Stimulated activated CD8-positive, alpha-beta memory T cell treated with anti-CD3 and anti-CD28 coated beads, Interleukin-7, amount 100 ng/mL, for 48 hours (primary cell): ENCODE measurements at places on chromosomes 12 and 14.

DNA sequence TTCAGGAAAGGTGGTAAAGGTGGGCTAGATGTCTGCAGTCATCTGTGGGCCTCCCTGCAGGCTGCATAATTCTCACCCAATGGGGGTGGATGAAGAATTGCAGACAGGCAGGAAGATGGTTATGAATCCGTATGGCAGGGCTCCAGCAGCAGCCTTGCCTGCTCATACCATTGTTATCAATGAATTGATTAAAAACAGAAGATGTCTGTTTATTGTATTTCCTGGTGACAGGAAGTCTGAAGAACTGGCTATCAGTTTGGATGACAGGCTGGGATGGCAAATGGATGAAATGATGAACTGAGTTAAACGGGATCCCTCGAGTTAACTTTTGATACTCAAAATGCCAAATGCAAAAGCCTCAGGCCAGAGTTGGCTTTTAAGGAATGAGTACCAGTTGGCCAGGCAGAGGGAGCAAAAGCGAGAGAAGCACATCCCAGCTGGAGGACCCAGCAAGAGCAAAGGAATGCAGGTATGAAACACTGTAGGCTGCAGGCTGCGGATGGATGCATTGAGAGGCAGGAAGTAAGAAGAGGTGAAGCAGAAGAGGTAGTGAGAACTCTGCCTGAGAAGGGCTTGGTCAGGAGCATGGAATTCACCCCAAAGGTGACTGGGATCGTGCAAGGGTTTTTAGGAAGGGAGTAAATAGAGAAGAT is 550.0 kb upstream of the TBX3 start:
- DNase-seq, result no peak

DNA sequence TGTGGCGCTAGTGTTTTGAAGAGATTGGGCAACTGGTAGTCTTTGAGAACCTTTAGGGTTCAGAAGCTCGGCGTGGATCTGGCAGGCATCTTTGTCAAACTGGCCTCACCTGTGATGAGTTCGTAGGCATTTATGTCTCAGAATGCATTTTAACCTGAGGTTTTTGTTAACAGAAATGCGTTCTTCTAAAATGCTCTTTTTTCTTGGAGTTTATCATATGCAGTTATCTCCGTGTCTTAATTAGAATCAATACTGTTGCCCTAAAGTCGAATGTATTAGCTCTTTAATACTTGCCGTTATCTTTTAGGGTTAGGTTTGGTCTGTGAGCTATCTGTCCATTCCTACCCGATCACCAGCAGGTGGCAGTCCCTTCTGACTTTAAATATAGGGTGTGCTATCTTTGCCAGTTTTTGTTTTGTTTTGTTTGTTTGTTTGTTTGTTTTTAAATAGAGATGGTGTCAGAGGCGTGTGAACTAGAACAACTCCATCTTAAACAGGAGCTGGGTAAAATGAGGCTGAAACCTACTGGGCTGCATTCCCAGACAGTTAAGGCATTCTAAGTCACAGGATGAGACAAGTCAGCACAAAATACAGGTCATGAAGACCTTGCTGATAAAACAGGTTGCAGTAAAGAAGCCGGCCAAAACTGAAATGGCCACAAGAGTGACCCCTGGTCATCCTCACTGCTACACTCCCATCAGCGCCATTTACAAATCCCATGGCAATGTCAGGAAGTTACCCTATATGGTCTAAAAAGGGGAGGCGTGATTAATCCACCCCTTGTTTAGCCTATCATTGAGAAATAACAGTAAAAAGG is 1.4 kb downstream of the ATF1 start:
- DNase-seq, result no peak

- no peak for DNase-seq
These were observed 368.0 kb downstream of the ALG10 start for GRCh38 chr12:34390171-34390841.

- DNase-seq, result no peak
These were observed 274.7 kb downstream of the EGLN3 start for GRCh38 chr14:33676135-33676566.

DNA sequence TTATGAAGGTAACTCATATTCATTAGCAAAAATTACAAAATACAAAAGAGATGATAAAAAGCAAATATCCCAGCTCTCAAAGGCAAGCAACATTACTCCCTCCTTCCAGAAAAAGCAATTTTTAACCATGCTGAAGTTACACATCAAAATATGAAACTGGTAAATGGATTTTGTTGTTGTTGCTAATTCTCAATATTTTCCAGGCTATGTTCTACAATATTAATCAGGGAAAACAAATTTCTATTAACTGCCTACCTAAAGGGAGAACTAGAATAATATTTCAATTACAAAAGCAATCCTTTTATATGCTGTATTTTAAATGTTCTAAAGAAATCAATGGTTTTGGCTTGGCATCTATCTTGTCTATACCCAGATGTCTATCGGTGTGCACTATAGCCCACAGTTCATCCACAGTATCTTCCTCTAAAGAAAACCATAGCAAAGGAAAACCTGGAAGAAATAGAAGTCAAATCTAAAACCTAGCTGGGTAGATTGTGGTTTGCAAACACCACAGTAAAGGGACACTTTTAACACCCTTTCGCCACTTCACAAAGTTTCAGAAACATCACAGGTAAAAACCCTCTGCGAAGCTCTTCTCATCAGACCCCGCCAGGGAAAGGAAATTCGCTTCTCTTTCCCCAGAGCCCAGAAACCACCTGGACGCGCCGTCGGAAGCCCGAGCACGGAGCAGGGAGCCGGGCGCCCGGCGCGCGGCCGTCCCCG is 32.0 kb downstream of the TC2N start:
- DNase-seq, result no peak

GRCh38 chr14:100988011-100988410 is 84.5 kb upstream of the RTL1 start:
- DNase-seq, result no peak

DNA sequence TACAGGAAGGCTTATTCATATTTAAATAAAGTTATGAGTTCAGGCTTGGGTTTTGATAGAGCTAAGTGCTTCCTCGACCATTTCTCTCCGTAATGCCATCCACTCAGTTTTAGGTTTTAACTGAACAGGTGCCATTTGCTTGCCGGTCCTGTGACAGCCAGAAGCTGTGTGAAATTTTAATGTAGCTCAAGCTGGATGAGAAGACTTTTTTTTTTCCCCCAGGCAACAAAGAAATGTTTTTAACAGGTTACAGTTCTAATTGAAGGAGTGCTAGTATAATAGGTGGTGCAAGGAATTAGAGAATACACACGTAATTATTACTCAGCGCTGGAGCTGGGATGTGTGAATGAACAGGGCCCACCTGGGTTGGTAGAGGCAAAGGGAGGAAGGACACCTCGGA is 502.3 kb downstream of the AACS start:
- no peak for DNase-seq

GRCh38 chr12:121250359-121250758 is 40.4 kb downstream of the P2RX4 start:
- no peak for DNase-seq

DNA sequence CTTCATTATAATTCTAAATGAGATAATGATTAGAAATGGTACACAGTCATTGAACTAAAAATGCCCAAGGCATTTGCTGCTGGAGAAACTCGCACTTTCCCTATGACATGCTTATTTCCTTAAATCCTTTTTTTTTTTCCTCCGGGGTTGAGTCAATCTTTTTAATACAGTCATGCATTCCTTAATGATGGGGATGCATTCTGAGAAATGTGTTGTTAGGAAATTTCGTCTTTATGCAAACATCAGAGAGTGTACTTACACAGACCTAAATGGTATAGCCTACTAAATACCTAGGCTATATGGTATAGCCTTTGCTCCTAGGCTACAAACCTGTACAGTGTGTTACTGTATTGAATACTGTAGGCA is 29.8 kb upstream of the DACT1 start:
- no peak for DNase-seq

DNA sequence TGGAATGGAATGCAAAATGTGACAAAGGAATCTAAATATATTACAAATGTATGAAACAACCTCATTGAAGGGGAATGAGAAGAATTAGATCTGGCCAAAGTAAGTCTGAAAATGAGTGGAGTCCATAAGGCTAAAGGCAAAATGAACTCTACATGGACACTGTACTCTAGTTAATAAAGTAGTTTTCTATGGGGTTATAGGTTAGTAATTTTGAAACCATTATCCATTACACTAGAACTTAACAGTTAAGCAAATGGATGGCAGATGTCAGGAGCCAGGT is 222.1 kb downstream of the NUAK1 start:
- no peak for DNase-seq
